ENCODE measurements at places on chromosomes 7 and 10. TPM values are rescaled to one million over a fixed set of nuclear protein-coding genes. Genes with fewer than 3 reads are reported as not detected.

DNA sequence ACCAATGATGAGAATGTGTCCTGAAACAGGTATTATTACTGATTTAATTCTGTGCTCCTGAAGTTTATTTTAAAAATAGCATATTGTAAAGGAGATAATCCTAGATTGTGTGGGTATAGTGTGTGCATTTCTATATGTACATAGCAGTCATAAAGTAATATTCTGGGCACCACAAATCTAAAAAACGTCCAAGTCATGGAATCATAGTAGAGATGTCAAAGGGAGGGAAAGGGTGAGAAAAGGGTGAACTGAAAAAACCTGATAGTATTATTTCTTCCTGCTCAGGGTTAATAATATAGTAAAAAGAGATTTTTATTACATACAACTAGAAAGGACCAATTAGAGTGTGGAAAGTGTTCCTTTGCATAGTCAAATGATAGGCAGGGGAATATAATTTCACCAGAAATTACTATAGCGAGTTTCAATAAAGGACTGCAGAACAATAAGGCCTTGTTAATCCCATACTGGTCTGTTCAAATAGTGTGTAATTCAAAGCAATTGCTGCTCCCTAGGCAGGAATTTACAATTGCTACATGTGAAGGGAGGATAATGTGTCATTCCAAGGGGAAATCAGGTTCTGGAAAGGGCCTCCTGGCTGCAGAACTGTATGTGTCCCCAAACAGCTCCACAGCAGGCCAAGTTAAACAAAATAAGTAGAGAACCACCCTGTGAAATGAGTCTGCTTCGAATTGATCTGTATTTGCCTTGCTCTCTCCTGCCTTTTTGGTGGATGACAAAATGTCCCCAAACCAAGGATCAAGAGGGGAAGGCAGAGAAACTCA is 42.5 kb upstream of the KMT2E start:
- H3K36me3 ChIP-seq: no peaks in the 10 kb centered on the region
- no peak for DNase-seq
- peaks cover 2% of the 10 kb centered on the region for H3K27me3 ChIP-seq

DNA sequence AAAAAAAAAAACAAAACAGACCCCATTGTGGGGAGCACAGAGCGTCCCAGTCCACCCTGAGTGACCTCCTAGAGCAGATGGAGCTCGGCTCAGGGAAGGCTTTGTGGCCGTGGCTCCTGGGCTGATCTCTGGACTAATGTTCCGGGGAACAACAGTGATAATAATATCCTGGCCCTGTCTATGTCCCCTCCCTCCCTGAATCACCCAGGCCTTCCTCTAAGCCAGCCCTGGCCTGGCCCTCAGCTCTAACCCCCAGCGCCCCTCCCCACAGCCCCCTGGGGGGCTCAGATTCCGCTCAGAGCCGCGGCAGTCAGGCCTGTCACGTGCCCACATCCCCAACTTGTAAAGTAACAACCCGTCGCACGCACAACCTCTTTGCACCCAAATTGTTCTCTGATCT is 48.3 kb downstream of the MICALL2 start:
- no peak overlapping the region for H3K4me3 ChIP-seq
- peaks cover 10% of the 10 kb centered on the region for H3K4me1 ChIP-seq
- no peak for DNase-seq
- no peak overlapping the region for H3K27ac ChIP-seq
- H3K36me3 ChIP-seq: no peaks in the 10 kb centered on the region
- H3K27me3 ChIP-seq: peaks cover 8% of the 10 kb centered on the region

DNA sequence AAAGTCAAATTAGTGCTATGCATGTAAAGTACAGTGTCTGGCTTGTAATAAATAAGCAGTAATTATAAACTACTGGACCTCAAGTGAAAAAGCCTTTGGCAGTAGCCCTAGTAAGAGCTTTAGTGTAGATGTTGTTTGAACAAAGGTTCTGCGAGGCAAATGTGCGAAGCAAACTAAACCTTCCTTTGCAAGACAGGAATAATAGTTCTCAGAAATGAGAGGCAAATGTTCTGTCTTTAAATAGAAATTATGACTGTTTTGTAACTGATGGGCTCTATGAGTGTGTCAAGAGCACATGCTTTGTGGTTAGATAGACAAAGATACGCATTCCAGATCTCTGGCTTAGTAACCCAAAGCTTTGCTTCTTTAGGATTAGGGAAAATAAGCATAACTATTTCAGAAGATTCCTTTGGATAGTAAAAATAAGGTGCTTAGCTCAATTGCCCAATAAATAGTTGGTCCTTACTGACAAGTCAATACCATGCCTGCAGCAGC is 169.2 kb upstream of the CDC14C start:
- no peak overlapping the region for H3K4me3 ChIP-seq
- peaks cover 7% of the 10 kb centered on the region for H3K4me1 ChIP-seq
- no peaks in the 10 kb centered on the region for H3K36me3 ChIP-seq
- no peak overlapping the region for H3K27ac ChIP-seq
- no peak for DNase-seq
- no peaks in the 10 kb centered on the region for H3K27me3 ChIP-seq

OR2A12 gene
- total RNA-seq: not detected

- no peaks in the 10 kb centered on the region for H3K36me3 ChIP-seq
- H3K27ac ChIP-seq: no peak overlapping the region
- no peaks in the 10 kb centered on the region for H3K27me3 ChIP-seq
- H3K4me3 ChIP-seq: no peak overlapping the region
- DNase-seq: no peak
Measured at GRCh38 chr7:131188367-131189339, 139.0 kb upstream of the MKLN1 start.

ADCYAP1R1 gene
- total RNA-seq: 0.71 TPM

GRCh38 chr10:89414879-89415821 is 782 bp downstream of the IFIT5 start:
- peaks cover 11% of the 10 kb centered on the region for H3K27me3 ChIP-seq
- H3K4me3 ChIP-seq: peak overlapping the region; percentile 98
- peaks cover 7% of the 10 kb centered on the region for H3K4me1 ChIP-seq
- peak; percentile 64 for DNase-seq
- no peaks in the 10 kb centered on the region for H3K36me3 ChIP-seq
- H3K27ac ChIP-seq: peak overlapping the region; percentile 85

GNGT1 gene
- total RNA-seq: not detected

ACSM6 gene
- not detected for total RNA-seq

DNA sequence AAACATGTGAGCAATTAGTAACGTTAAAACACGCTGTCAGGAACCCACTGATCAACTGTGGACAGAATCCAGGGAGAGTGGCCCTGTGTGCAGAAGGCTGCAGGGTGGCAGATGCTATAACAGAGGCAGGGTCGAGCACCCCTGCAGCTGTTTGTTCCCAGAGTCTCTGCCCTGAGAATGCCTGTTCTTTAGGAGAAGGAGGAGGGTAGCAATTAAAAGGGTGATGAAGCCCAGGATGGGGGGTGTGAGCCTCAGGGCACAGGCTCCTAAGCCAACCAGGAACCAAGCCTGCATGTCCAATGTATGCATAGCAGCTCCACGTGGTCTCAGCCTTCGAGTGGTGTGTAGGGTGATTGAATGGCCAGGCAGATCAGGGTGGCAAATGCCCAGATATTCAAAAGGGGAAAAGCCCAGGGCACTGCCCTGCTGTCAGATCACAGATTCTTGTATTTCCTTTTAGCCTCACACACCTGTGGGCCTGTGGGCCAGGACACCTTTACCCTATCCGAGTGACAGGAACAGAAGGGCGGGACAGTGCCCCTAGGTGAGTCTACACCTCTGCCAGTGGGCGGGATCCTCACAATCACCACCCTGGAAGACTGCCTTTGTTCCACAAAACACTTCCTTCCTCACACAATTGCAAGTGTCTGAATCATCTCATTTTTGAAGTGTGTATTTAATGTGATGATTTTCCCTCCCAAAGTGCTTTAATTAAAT is 7.3 kb downstream of the WDFY4 start:
- DNase-seq: no peak
- H3K4me3 ChIP-seq: no peak overlapping the region
- H3K36me3 ChIP-seq: peaks cover 4% of the 10 kb centered on the region
- peaks cover 22% of the 10 kb centered on the region for H3K4me1 ChIP-seq
- H3K27me3 ChIP-seq: peaks cover 4% of the 10 kb centered on the region

ANKMY2 gene
- 9.4 TPM for total RNA-seq

- H3K36me3 ChIP-seq: no peaks in the 10 kb centered on the region
- no peak overlapping the region for H3K27ac ChIP-seq
- H3K4me1 ChIP-seq: peaks cover 1% of the 10 kb centered on the region
- no peak for DNase-seq
- no peak overlapping the region for H3K4me3 ChIP-seq
Measured at GRCh38 chr10:62618576-62619412, 185.7 kb upstream of the ADO start.

DNA sequence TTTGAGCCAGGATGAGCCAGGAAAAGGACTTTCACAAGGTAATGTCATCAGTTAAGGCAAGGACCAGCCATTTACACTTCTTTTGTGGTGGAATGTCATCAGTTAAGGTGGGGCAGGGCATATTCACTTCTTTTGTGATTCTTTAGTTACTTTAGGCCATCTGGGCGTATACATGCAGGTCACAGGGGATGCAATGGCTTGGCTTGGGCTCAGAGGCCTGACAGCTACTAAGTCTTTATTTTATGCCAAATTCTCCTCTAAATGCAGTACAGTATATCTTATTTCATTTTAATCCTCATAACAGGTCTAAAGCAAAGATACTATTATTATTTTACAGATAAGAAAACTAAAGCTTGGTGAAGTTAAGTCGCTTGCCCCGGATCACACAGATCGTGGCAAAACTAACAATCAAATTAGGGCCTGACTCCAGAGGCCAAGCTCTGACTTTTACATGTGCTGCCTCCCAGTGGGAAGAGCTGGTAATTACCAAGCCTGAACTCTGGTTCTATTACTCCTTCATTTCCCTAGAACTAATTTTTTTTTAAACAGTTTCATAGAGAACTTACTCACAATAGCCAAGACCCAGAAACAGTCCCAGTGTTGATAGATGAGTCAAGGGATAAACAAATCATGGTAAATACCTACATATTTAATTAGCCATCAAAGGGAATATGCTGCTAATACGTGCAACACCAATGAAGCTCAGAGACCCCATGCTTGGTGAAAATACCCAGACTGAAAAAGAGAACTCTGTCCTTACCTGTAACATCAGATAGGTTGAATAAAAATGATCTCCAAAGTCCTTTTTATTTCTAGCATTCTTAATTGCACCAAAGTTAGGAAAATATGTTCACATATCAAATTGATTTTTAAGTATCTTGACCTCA is 35.4 kb downstream of the C7orf25 start:
- H3K4me1 ChIP-seq: no peaks in the 10 kb centered on the region
- peaks cover 2% of the 10 kb centered on the region for H3K27me3 ChIP-seq
- peak; percentile 71 for DNase-seq
- no peak overlapping the region for H3K27ac ChIP-seq

DNA sequence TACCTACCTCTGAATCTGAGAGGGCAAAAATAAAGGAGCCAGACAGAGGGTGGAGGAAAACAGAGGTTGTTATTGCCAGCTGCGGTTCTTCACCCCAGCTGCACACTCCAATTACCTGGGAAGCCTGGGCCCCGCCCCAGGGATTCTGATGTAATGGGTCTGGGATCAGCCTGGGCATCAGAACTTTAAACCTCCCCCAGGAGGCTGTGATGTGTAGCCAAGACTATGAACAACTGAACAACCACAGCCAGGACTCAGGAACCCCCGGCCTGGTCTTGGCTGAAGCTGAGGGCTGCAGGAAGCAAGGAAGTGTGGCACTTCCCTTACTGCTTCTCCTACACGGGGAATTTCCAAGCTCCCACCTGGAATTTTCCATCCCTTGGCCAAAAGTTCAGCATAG is 89.3 kb downstream of the HIP1 start:
- H3K4me3 ChIP-seq: no peak overlapping the region
- peak overlapping the region; percentile 81 for H3K27ac ChIP-seq
- no peak for DNase-seq
- peaks cover 19% of the 10 kb centered on the region for H3K27me3 ChIP-seq

- no peak overlapping the region for H3K27ac ChIP-seq
- H3K27me3 ChIP-seq: no peaks in the 10 kb centered on the region
- no peak for DNase-seq
- H3K4me1 ChIP-seq: no peaks in the 10 kb centered on the region
Measured at GRCh38 chr7:127382301-127383085, 10.0 kb downstream of the ZNF800 start.

GRCh38 chr10:48518986-48519385 is 85.9 kb downstream of the ARHGAP22 start:
- peaks cover 7% of the 10 kb centered on the region for H3K27me3 ChIP-seq
- H3K36me3 ChIP-seq: peaks cover 21% of the 10 kb centered on the region
- H3K4me1 ChIP-seq: peaks cover 20% of the 10 kb centered on the region
- DNase-seq: no peak

DNA sequence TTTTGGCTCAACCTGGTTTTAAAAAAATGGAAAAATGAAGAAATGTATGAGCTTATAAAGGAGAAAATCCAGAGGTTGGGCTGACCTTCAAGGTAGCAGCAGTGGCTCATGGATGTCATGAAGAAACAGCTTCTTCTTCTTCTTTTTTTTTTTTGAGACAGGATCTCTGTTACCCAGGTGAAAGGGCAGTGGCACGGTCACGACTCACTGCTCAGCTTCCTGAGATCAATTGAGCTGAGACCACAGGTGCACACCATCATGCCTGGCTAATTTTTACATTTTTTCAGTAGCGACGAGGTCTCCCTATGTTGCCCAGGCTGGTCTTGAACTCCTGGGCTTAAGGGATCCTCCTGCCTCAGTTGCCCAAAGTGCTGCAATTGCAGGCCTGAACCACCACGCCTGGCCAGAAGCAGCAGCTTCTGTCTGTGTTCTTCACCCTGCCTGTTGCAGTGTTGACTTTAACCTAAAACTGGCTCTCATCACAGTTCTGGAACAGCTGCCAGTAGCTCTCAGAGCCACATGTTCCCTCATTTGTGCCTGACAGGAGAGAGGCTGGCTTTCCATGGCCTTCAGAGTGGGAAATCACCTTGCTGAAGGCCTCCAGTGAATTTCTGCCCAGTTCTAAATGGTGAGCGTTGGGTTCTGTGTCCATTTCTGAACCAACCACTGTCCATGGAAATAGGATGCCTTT is 117.7 kb downstream of the PFKFB3 start:
- no peaks in the 10 kb centered on the region for H3K36me3 ChIP-seq
- H3K4me3 ChIP-seq: no peak overlapping the region
- H3K27ac ChIP-seq: no peak overlapping the region
- DNase-seq: no peak
- H3K27me3 ChIP-seq: no peaks in the 10 kb centered on the region
- H3K4me1 ChIP-seq: no peaks in the 10 kb centered on the region

- no peak for DNase-seq
- peaks cover 9% of the 10 kb centered on the region for H3K27me3 ChIP-seq
- no peak overlapping the region for H3K27ac ChIP-seq
- H3K36me3 ChIP-seq: no peaks in the 10 kb centered on the region
Measured at GRCh38 chr7:149455175-149455950, 5.5 kb downstream of the ZNF777 start.
